ENCODE measurements at places on chromosomes 13 and 19.

GRCh38 chr13:23558675-23559536 is 11.3 kb upstream of the TNFRSF19 start:
- peak; percentile 89 for DNase-seq

GRCh38 chr19:50465986-50466705 is 10.2 kb upstream of the EMC10 start:
- no peak for DNase-seq

DNA sequence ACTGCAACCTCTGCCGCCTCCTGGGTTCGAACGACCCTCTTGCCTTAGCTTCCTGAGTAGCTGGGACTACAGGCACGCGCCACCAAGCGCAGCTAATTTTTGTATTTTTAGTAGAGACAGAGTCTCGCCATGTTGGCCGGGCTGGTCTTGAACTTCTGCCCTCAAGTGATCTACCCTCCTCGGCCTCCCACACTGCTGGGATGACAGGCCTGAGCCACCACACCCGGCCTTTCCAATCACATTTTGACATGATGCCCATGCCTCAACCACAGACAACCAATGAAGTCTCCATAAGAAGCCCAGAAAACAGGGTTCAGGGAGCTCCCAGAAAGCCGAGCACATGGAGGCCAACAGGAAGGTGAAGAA is 11.7 kb downstream of the RAB20 start:
- DNase-seq = no peak

GRCh38 chr13:34749046-34749445 is 193.0 kb upstream of the NBEA start:
- DNase-seq = no peak

DNA sequence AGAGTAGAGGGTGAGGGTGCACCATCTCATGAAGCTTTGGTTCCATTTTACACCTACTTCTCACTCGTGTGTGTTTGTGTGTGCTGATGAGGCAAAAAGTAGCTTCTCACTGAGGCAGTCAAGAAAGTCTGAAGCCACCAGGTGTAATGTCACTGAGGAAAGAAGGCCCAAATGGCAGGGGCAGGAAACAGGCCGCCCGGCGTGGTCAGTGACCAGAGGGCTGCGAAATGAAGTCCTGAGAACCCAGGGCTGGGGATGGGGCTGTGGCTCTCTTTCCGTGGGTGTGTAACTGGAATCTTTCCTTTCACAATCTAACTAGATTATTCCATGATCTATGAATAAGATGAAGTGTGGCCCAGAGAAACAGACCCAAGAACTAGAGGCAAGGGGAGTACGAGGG is 25.5 kb upstream of the TFDP1 start:
- DNase-seq = no peak

DNA sequence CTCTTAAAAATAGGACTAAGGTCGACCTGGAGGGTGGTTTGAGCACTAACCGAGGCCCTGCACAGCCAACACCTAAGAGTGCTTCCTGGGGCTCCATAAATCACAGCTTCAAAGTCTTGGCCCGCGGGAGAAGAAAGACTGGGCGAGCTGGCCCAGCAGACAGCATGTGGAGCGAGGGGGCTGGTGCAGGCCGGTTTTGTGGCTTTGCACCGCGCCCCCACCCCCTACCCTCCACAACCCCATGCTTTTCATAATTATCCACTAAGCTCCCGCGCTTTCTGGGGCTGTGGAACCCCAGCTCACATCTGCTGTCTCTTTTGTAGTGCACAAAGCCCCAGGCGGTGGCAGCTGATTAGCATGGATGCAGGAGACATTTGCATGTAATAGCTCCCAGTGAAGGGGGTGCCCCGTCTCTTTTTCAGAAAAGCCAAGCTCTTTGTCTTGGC is 17.1 kb downstream of the CARM1 start:
- DNase-seq = no peak

GRCh38 chr13:114230117-114230516 is 4.6 kb upstream of the CDC16 start:
- DNase-seq = peak; percentile 60

GRCh38 chr13:55783841-55784240 is 1356.9 kb upstream of the PRR20A start:
- DNase-seq = no peak
